Bronchial epithelial cell (primary cell): ENCODE measurements at places on chromosomes 6 and 20.

DNA sequence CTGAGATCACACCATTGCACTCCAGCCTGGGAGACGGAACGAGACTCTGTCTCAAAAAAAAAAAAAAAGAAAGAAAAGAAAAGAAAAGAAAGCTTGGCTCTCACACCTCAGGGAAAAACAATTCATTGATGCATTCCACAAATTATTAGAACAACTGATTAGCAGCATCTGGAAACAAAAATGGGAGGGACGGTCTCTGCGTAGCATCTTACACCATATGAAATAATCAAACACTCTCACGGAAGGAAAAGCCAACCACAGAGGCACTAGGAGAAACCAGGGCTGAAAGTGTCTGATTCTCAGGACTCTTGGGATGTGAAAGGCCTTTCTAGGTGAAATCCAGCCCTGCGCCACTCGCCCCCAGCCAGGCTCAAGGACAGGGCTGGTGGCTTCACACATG, 2.3 kb upstream of the HELZ2 start:
- no peak for DNase-seq

DNA sequence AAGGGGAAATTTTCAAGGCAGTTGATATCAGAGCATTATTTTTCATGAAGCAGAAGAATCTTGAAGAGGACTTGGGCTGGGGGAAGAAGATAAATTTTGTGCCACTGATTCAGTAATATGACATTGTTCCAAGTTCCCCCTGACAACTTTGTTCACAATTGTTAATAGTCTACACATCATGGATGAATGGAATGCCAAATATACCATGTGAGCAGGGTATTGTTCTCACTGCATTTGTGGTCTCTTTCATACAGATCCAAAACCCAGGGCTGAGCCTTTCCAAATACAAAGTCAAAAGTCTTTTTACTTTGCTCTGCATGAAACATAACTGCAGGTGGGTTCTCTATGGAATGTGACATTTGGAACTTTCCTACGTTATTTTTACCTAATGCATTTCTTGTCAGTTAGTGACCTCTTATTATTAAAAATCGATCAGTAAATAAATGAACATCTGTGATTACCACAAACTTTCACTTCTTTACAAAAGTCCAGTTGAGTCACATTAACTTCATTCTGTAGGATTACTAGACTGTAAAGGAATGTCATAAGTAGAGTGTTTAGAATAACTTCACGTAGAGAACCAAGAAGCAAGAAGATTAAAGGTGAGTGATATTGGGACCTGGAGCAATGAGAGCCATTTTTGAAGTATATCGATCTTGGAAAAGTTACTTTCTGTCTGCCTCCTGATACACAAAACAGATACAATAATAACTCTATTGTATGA, 100.9 kb downstream of the RCAN2 start:
- DNase-seq: no peak

- peak; percentile 74 for DNase-seq
Observed at GRCh38 chr20:13492001-13492481, 146.7 kb downstream of the TASP1 start.

DNA sequence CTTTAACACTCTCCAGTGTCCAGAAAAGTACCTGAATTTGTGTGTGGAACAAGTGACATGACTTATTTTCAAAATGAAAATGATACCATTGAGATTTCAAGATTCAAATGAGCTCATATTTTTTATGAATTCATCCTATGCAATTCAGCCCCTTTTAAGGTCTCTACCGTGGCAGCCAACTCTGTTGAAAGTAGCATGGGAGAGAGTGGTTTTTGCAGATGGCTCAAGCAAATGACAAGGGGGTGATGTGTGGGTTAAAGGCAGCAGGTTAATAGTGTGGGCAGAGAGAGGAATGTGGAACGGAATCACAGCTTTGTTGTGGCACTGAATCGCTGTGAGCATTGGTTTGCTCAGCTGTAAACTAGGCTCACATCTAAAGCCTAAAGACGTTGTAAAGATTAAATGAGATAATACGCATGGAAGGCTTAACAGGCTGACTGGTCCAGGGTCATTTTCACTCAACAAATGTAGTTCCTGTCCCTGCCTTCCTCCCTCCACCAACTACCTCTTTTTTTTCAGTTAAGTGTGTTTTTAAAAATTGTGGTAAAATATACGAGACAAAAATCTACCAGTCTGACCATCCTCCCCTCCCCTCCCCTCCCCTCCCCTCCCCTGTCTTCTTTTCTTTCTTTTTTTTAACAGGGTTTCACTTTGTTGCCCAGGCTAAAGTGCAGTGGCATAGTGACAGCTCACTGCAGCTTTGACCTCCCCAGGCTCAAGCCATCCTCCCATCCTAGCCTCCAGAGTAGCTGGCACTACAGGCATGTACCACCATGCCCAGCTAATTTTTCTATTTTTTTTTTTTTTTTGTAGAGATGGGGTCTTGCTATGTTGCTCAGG, 114.7 kb upstream of the ZNF217 start:
- DNase-seq: no peak

DNA sequence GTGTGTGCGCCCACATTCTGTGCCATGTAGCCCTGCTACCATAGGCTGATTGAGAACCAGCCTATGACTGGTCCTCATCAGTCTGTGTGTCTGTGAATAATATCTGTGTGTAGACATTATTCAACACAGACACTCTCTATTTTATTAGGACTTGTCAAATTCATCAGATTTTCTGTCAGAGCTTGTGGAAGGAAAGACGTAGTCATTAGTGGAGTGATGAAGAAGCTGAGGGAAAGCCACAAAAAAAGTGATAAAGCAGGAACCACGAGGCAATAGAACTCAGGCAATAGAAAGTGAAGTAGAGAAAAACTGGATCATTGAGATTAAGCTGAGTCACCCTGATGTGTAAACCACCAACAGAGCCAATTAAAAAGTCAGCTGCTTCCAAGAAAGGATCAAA, 122.2 kb upstream of the MARCKS start:
- DNase-seq: peak; percentile 62

- DNase-seq: peak; percentile 72
Observed at GRCh38 chr20:12847872-12848271, 160.9 kb upstream of the SPTLC3 start.

GRCh38 chr6:73104921-73105320, 120.4 kb downstream of the KHDC1L start:
- DNase-seq: no peak

- DNase-seq: no peak
Observed at GRCh38 chr6:52183131-52183713, 3.0 kb upstream of the IL17A start.

- no peak for DNase-seq
Observed at GRCh38 chr6:126437205-126437604, 97.3 kb downstream of the CENPW start.
